ENCODE measurements at places on chromosomes 13 and 19.

DNA sequence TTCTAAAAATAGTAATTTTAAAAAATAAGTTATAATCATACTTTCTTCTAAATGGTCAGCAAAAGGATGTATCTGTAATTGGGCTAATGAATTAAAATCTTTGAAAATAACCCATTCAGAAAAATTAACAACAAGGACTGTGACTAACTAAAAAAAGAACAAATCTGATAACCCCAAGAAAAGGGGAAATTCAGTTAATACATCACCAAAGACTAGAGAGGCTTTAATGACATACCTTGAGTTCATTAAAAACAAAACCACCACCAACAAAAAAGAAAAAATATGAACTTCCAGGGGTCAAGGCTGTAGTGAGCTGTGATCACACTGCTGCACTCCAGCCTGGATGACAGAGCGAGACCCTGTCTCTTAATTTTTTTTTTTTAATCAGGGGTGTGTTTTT is 121.8 kb downstream of the TBC1D4 start:
- DNase-seq: no peak

DNA sequence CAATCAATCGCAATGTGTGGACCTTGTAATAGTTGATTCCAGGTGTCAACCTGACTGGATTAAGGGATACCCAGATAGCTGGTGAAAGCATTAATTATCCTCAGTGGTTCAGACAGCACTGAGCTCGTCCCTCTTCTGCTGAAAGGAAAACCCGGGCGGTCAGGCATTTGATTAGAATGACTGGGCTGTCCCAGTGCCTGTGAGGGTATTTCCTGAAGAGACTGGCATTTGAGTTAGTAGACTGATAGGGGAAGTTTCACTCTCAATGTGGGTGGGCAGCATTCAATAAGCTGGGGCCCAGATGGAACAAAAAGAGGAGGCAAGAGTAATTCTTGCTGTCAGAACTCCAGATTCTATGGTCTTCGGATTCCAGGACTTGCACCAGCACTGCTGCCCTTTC is 31.9 kb downstream of the KPNA3 start:
- DNase-seq: no peak

GRCh38 chr19:18225702-18226468 is at the start of gene PDE4C:
PDE4C (minus strand) TSS chr19:18226438; CDS start chr19:18226415, 23 bp downstream.
- peak; percentile 59 for DNase-seq

DNA sequence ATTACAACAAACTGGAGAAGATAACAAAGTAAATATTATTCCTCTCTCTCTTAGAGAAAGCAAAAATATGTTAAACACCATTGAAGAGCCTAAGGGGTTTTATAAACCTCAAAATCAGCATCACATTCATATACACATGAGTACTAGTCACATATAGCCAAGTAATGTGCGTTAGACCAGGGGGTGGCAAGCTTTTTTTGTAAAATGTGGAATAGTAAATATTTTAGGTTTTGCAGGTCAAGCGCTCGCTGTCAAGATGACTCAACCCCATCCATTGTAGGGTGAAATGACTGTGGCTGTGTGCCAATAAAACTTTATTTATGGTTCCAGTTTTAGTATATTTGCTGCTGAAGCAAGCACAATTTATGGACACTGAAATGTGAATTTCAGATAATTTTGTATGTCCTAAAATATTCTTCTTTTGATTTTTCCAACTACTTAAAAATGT is 21.7 kb downstream of the RFX2 start:
- no peak for DNase-seq

DNA sequence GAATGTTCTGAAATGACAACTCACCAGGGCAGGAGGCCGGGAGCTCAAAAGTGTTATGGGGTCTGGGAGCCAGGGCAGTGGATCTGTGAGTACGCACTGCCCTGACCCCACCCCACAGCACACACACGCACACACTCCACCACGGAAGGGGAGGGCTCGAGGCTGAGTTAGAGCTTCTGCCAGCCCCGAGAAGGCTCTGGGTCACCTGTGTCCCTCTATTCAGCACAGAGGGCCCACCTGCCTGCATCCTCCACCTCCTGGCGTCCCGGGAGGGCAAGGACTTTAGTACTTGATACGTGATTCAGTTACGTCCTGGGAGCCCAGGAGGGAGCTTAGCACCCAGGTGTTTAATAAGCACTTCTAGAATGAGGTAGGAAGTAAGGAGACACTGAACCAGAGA is 190.0 kb upstream of the GPR12 start:
- DNase-seq: no peak

GRCh38 chr13:46996316-46997030 is 99.6 kb upstream of the HTR2A start:
- DNase-seq: no peak

- peak; percentile 95 for DNase-seq
Observed at GRCh38 chr19:38478273-38478971, 44.9 kb downstream of the RYR1 start.

- no peak for DNase-seq
Observed at GRCh38 chr13:23630349-23631093, 60.3 kb downstream of the TNFRSF19 start.

GRCh38 chr13:95073747-95074311 is 227.4 kb downstream of the ABCC4 start:
- no peak for DNase-seq

DNA sequence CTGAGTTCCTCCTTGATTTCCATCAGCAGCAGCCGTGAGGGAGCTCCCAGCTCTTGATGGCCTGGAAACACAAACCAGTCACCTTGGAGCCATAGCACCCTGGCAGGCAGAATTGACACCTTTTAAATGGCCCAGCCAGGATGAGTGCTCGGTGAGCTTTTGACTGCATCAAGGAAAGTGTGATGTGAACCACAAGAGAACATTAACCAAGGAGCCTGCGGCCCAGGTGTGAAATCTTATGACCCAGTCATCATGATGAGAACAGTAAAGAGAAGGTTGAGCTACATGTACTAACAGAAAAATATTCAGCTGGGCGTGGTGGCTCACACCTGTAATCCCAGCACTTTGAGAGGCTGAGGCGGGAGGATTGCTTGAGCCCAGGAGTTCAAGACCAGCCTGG is 22.8 kb downstream of the SUGP2 start:
- no peak for DNase-seq

GRCh38 chr13:67402546-67402945 is 172.4 kb upstream of the PCDH9 start:
- no peak for DNase-seq

- DNase-seq: peak; percentile 92
Observed at GRCh38 chr19:10001899-10002298, 8.4 kb downstream of the COL5A3 start.

GRCh38 chr13:44936246-44936645 is 53.0 kb downstream of the NUFIP1 start:
- no peak for DNase-seq

DNA sequence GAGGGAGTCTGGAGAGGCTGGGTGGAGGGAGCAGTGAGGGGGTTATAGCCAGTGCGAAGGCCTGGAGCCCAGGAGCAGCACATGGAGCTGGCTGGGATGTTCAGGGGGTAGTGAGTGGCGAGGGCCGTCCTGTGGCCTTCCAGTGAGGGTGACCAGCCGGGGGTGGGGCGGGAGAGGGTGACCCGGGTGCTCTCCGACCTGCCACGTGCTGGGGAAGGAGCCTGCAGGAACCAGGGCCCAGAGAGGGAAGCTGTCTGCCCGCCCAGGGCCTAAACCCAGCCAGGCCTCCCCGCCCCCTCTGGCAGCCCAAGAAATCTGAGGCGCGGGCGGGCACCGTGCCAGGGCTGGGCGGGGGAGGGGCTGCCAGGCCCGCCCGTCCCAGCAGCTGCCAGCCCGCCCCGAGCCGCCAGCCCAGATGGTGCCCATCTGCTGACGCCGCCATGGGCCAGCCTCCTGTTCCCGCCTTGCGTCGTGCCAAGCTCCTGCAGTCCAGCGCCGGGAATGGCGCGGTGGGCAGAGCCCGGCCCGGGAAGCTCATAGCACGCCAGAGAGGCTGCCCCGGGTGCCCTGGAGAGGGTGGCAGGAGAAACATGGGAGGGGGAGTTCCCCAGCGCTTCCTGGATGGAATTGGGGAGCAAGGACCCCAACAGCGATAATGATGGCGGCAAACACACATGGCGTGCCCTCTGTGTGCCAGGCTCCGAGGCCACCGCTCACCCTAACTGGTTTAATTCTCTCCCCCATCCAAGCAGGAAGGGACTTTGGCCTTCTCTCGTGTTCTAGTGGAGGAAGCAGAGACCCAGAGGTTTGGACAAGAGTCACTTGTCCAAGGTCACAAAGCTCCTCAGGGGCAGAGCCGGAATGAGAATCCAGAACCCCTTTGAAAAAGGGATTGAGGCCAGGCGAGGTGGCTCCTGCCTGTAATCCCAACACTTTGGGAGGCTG is 21.5 kb downstream of the NFIC start:
- DNase-seq: no peak

DNA sequence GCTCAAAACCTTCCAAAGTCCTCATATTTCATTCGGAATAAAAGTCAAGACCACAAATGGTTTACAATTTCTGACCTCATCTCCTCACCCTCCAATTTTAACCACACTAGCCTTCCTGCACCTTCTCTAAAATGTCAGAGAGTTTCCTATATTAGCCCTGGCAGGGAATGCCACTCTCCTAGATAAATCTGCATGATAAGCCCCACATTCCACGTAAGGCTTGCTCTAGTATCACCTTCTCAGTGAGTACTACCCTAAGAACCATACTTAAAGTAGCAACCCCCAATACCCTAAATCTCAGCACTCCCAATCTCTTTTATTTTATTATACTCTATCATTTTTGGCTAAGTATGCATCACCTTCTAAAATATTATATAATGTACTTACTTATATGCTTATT is 100.5 kb upstream of the SLITRK5 start:
- no peak for DNase-seq

- DNase-seq: peak; percentile 33
Observed at GRCh38 chr19:56566904-56567273, 379 bp upstream of the ZNF470 start.

- DNase-seq: no peak
Observed at GRCh38 chr19:6958791-6959190, 62.4 kb downstream of the MBD3L2B start.

DNA sequence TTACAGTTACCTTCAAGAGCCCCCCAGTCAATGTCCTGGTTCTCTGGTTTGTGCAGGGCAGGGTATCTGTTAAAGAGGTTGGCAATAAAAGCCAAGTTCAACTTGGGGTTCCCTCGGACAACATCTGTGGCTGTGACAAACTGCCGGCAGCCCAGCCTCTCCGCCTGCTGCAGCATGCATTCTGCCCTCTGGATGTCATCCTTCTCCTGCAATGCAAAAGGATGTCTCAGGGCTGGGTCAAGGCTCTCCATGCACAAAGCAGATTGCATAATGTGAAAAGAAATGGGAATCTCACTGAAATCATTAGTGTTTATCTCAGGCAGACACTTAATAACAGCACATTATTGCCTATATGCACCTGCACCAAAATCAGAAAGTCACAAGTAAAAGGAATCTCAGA is 35.1 kb downstream of the LCP1 start:
- DNase-seq: peak; percentile 40

DNA sequence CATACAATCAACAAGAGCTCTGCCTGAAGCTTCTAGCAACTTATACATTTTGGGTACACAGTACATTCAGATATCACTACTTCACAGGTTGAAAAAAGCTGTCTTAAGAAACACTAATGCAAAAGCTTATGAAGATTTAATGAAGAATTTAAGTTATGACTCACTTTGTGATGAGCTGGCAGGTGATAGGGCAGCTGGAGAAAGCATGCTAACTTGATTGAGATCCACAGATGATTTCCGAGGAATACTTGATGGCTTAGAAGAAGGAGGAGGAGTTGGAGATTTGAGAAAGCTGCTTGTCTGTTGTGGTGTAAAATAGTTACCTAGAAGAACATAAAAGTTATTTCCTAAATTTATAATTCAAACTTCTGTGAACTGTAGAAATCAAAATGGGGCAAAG is 23.3 kb downstream of the EXOSC8 start:
- DNase-seq: no peak

GRCh38 chr13:46179491-46179908 is 2.5 kb downstream of the LCP1 start:
- DNase-seq: no peak

DNA sequence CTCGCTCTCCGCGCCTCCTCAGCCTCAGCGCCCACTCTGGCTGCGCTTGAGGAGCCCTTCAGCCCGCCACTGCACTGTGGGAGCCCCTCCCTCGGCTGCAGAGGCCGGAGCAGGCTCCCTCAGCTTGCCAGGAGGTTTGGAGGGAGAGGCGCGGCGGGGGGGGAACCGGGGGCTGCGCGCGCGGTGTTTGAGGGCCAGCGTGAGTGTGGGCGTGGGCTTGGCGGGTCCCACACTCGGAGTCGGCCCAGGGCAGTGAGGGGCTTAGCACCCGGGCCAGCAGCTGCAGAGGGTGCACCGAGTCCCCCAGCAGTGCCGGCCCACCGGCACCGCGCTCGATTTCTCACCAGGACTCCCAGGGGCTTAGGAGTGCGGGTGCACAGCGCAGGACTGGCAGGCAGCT is 1220.9 kb downstream of the PCDH9 start:
- DNase-seq: no peak

DNA sequence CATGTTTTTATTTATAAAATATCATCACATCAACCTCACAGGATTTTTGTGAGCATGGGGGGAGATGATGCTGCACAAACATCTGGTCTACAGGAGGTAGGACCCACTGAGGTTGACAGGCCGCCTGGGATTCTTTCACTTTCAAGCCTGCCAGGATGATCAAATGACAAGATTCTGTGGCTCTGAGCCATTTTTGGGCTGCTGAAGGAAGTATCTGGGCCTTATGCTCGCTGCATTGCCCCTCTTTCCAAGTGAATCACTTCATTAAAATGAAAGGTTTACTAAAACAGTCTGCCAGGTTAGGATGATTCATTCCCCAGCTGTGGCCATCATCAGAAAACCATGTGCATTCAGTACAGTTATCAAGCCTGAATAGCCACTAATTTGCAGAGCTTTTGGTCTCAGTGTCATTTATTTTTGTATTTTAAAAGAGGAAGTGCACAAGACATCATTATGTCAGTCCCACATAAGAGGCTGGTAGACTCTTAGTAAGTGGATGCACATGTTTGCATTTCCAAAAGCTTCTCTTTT is 34.4 kb downstream of the STARD13 start:
- no peak for DNase-seq

GRCh38 chr13:109787135-109787954 is 962 bp upstream of the IRS2 start:
- no peak for DNase-seq

DNA sequence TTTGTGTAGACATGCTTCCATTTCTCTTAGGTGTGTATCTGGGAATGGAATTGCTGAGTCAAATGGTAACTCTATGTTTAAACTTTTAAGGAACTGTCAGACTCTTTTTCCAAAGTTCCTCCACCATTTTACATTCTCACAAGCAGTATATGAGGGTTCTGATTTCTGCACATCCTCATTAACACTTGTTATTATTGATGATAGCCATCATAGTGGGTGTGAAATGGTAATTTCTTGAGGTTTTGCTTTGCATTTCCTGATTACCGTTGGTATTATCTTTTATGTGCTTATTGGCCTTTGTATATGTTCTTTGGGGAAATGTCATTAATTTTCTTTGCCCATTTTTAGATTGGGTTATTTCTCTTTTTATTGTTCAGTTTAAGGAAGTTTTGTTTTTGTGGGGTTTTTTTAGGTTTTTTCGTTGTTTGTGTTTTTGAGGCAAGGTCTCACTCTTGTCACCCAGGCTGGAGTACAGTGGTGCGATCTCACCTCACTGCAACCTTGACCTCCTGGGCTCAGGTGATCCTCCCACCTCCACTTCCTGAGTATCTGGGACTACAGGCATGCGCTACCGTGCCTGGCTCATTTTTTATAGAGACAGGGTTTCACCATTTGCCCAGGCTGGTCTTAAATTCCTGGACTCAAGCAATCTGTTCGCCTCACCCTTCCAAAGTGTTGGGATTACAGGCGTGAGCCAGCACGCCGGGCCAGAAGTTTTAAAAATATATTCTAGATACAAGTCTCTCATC is 34.3 kb downstream of the NAA16 start:
- no peak for DNase-seq

All from HuH-7 (cell line).